ENCODE measurements at places on chromosomes 5 and 9. TPM values are rescaled to one million over a fixed set of nuclear protein-coding genes. Genes with fewer than 3 reads are reported as not detected.

DNA sequence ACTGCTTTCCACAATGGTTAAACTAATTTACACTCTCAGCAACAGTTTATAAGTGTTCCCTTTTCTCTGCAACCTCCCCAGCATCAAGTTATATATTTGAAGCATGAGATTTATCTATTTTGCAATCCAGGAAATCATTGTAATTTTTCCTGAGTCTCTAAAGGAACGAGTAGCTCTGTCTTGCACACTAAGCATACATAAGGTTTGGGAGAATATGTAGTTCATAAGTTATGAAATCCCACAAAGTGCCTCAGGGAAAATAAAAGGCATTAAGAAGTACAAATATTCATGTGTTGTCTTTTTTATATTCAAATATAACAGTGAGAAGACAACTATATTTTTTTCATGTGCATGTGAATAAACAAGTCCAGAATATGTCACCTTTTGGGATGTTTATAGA lies 377.1 kb upstream of the RORB start:
- DNase-seq: no peak

MPDZ gene
- total RNA-seq: not detected

GRCh38 chr5:149904293-149904886 lies 40.2 kb downstream of the PDE6A start:
- no peak for DNase-seq

SPZ1 gene
- total RNA-seq: not detected

GRCh38 chr5:31900296-31900865 lies 261.4 kb downstream of the PDZD2 start:
- no peak for DNase-seq
